ENCODE measurements at places on chromosomes 12 and 14.

DNA sequence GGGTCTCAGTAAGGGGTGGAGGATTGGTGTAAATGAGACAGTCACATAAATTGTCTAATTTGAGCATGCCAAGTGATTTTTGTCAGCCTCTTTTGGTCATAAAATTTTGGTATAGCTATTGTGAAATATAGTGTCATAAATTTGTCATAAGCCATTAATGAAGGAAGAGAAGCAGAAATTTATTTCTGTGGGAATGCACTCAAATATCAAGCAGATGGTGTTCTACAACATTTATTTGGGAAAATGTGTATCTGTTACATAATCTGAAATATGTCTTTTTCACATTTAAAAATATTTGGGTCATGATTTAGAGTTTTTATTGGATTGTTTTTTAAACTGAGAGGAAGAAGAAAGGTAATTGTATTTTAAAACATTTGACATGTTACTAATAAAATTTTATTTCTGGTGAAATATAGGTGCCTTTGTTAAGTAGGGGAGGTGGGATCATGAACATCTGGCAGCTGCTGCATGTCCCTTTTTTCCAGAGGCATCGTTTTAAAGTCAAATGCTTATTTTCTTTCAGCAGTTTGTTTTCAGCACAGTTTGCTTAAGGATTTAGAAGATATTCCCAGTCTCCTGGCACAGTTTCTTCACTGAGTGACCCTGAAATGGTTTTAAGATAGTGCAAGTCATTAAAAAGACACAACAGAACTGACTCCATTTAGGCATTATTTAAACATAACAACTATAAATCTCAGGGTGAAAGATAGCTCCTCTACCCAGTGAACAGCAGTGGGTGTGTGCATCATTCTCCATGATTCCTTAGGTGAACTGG lies 371.7 kb downstream of the SNAPC1 start:
- DNase-seq, result no peak

DNA sequence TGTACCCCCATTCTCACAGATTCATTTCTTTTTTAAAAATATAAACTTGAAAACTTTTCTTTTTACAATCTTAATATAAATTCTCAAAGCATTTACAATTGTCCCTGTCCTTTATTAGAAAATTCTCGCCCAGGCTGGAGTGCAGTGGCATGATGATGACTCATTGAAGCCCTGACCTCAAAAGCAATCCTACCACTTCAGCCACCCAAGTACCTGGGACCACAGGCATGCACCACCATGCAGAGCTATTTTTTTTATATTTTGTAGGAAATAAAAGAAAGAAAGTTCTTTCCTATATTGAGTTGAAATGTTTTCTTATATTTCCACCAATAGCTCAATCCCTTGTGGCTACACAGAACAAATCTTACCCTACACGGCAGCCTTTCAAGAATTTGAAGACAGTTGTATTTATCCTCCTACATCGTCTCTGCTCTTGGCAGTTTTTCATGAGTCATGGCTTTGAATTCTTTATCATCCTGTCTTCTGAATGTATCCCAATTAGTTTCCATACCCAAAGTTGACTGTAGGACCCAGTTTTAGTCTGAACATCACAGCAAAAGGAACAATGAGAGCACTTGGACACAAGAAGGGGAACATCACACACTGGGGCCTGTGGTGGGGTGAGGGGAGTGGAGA lies 52.4 kb downstream of the SYT1 start:
- DNase-seq, result no peak

DNA sequence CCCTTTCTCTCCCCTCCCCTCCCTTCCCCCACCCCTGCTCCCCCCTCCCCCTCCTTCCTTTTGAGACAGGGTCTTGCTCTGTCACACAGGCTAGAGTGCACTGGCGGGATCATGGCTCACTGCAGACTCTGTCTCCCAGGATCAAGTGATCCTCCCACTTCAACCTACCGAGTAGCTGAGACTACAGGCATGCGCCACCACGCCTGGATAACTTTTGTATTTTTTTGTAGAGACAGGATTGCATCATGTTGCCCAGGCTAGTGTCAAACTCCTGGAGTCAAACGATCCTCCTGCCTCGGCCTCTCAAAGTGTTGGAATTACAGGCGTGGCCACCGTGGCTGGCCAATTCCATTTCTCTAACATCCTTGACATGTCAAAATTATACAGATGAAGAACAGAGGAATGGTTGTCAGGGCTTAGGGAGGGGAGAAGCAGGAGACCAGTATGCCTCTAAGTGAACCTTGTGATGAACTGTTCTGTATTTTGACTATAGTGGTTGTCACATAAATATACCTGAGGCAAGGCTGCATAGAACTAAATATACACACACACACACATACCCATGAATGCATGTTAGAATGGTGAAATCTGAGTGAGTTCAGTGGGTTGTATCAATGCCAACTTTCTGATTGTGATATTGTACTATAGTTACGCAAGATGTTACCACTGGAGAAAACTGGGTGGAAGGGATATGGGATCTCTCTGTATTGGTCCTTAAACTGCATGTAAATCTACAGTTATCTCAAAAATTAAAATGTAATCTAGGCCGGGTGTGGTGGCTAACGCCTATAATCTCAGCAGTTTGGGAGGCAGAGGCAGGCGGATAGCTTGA lies 3.6 kb upstream of the CFAP73 start:
- no peak for DNase-seq

GRCh38 chr12:120939523-120939922 lies 35.4 kb upstream of the SPPL3 start:
- no peak for DNase-seq

DNA sequence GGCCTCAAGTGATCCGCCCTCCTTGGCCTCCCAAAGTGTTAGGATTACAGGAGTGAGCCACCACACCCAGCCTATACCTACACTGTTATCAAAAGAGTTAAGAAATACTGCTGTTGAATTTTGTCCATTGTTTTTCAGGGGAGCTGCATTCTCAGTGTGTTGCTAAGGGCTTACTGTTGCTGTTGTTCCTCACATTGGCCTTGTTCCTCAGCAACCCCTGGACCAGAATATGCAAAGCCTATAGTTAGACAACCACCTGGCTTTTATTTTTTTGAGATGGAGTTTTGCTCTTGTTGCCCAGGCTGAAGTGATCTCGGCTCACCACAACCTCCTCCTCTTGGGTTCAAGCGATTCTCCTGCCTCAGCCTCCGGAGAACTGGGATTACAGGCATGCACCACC lies 4.7 kb upstream of the ATP6V0A2 start:
- no peak for DNase-seq

- no peak for DNase-seq
Measured at GRCh38 chr12:130716969-130717366, 869 bp upstream of the RIMBP2 start.

- DNase-seq, result no peak
Measured at GRCh38 chr14:68569970-68570409, 222.9 kb downstream of the ZFP36L1 start.

- no peak for DNase-seq
Measured at GRCh38 chr12:111434049-111434448, 28.3 kb downstream of the SH2B3 start.

DNA sequence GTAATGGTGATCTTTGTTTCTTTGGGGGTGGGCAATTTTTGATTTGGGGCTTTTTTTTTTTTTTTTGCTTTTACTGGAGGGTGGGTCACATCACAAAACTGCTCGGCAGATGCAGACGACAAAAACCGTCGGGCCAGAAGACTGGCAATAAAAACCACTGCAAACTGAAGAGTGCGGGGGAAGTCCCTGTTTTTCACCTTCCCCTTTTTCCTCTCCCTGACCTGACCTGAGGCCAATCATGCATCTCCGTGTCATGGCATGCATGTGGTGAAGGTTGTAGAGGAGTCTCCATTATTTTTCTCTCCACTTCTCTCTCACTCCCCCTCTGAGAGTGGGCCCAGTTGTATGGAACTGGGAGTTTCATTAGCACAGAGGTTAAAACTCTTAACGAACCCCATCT lies 57.5 kb downstream of the AP5M1 start:
- no peak for DNase-seq

GRCh38 chr12:58291106-58291505 lies 349.7 kb downstream of the ATP23 start:
- no peak for DNase-seq

All from stimulated activated CD8-positive, alpha-beta memory T cell treated with anti-CD3 and anti-CD28 coated beads, Interleukin-2, amount 100 ng/mL, for 48 hours (primary cell).